ENCODE measurements at places on chromosomes 13 and 19. TPM values are rescaled to one million over a fixed set of nuclear protein-coding genes. Genes with fewer than 3 reads are reported as not detected.
A peak's percentile ranks its signal among the peaks of the same experiment; 100 is the strongest.

- DNase-seq, result no peak
Observed at GRCh38 chr13:24107955-24108614, 52.4 kb upstream of the SPATA13 start.

DNA sequence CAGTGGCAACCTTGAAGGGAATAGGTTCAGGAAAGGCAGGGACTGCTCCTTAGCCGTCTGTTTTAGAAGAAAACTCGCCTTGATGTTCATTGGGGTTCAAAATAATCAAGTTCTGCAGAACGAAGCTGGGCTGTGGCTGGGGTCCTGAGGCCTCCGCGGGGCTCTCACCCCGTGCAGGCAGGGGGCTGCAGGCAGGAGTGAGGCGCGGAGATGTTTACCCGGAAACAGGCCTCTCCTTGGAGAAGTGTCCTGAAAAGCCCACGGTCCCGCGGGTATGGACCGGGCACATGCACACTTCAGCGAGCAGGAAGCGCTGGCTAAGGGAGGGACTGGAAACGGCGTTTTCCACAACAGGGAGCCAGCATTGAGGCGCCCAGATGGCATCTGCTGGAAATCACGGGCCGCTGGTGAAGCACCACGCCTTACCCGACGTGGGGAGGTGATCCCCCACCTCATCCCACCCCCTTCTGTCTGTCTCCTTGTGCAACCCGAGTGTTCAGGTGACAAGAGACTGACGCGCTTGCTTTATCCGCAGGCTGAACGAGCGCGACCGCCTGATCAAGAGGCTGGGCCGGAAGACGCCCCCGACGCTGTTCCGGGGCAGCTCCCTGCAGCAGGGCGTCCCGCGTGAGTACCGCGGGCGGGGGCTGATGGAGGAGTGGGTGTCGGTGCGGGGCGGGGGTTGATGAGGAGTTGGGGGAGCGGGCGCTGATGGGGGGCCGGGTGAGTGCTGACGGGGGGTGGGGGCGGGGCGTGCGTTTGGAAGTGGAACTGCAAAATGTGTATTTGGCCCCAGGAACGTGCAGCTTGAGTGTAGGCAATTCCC, 39.6 kb downstream of the SHISA2 start:
- no peak for DNase-seq

DNA sequence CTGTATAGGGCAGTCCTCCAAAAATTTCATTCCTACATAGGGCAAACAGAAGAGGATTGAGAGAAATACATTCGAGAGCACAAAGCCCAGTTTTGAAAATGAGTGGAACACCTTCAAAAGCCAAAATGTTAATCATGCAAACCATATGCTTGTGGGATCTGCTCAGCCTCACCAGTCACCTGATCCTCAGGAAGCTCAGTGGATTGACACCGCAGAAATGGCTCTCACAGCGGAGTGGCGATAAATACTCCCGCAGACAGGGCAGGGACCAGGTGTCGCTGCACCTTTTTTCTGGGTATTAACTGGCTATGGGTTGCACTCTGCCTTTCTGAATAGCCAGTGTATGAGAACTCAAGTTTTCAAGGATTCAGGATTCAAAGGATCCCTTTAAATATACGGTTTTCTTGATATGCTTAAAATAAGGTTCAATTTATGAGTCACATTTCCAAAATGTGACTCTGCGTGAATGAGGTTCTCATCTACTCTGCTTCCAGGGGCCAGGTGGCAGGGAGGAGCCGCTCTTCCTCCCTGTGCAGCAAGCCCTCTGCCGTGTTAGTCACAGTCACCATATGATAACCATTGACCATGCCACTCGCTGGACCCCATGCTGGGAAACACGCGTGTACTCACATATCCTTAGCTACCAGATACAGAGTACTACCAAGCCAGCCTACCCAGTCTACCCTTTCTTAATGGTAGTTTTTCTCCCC, 18.3 kb upstream of the DHRS12 start:
- no peak for DNase-seq

Gene LIM2
- not detected for polyA plus RNA-seq

DNA sequence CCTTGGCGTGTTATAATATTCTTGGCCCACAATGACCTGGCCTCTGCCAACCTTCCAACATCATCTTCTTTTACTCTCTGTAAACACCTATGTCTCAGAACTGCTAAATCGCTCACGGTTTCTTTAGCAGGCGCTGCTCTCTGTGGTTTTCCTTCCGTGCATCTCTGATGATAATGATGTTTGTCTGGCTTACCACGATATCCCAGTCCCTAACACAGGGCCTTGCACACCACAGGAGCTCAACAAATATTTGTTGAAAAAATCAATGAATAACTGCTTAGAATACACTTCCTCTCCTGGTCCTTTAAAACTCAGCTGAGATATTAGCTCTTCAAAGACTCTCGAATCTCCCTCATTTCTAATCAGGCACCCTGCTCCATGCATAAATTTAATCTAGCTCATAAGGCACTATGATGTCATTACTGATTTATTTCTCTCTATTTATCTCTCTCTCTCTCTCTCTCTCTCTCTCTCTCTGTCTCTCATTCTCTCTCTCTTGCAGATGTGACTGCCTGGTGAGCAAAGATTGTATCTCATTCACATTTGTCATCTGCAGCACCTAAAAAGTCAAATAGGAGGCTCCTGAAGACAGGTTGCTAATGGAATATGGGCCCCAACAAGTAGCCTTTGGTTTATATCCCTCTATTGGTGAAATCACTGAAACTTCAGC, 206.4 kb downstream of the NHLRC3 start:
- no peak for DNase-seq

DNA sequence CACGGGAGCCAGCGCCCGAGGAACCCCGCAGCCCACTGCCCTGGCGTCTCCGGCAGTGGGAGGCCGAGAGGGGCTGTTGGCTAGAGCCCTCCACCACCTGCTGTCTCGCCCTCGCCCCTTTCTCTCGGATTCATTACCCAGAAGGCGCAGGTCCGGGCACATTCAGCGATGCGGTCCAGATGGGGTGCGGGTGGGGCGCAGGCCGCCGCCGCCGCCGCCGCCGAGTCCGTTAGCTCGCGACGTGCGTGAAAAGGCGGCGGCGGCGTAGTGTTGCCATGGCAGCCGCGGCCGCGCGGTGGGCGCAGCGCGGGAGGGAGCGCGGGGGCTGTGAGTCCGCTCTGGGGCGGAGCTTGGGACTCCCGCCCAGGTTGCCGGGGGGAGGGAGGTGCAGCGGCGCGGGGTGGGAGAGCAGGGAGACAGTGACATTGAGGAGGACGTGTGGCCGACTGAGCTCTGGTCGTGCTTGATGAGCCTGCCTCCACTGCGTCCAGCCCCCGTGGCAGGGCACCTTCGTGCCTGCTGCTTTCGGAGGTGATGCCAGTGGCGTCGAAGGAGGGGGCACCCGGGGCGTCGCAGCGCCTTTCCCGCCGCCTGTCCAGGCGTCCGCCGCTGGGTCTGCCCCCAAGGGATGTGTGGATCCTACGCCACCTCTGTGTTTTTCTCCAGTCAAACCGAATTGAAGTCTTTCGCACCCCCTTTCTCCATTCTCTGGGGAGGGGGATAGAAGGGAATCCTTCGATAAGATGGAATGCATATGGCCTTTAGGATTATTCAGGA, at the start of gene KATNAL1:
KATNAL1 (minus strand) TSS at position 358 of the 777 bp plus-strand sequence. CDS start 23,774 bp downstream, outside the sequence.
- DNase-seq, result peak; percentile 83

GRCh38 chr19:16113727-16114126, 2.0 kb downstream of the RAB8A start:
- no peak for DNase-seq

- no peak for DNase-seq
Observed at GRCh38 chr19:47518139-47518538, 3.3 kb upstream of the NAPA start.

GRCh38 chr19:10402441-10403038, 802 bp downstream of the CDC37 start:
- DNase-seq, result no peak

Gene ITGBL1
- polyA plus RNA-seq, result 2.2 TPM

Gene OR4F17
- polyA plus RNA-seq, result not detected

- DNase-seq, result no peak
Observed at GRCh38 chr19:38149661-38150061, 74.4 kb downstream of the DPF1 start.

Gene PCDH9
- 0.90 TPM for polyA plus RNA-seq

DNA sequence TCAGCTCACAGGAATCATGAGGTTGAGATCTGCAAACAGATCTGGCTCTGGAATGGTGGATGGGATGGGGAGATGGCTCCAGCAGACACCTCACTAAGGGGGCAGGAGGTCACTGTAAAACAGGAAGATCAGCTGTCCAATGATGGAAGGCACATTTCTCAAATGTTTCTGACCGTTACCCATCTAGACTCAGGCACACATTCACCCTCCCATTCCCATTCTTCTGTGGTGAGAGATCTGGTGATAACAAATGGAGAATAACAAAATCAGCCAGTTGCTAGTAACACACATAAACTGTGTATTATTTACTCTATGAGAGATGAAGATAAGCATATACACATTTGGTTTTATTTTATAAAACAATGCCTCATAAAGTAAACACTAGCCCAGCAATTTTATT, 235.9 kb downstream of the TSHZ3 start:
- DNase-seq, result no peak

- no peak for DNase-seq
Observed at GRCh38 chr13:110268576-110269185, 38.3 kb downstream of the COL4A1 start.

DNA sequence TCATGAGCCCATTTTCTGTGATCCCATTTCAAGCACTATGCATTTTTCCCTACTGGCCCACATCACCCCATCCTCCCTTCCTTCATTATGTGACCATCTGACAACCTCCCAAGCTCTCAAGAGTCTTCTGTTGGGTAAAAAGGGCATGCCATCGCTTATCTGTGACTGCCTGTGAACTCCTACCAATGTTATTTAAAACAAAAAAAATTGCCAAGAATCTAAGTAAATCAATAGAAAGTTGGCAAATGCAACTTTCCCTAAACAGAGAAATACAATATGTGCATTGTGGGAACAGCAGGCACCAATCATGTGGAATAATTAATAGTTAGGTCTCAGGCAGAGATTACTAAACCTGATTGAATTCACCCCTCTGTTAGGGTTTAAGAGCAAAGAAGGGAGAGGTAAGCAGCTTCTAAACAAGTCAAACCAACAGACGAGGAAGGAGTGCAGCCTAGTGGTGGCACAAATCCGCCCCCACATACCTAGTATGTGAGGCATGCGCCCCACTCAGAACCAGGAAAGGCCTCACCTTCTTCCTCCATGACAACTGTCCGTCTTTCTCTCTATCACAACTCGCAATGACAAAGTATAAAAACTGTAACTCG, 29.8 kb downstream of the DZIP1 start:
- no peak for DNase-seq

DNA sequence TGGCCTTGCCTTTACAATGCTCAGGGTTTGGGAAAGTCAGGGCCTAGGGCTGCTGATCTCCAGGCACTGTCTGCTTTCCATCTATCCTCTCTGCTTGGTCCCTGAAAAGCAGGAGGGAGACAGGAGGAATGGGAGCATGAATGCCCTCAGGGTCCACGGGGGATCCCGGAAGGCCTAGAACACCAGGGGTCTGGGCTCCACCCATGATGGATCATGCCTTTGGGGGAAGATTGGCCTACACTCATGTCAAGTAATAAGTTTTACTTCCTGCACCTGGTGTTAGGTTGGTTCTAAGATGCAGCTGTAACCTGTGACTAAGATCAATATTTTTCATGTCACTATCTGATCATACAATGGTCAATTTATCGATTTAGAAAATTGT, 118.3 kb upstream of the GJB6 start:
- DNase-seq, result no peak

DNA sequence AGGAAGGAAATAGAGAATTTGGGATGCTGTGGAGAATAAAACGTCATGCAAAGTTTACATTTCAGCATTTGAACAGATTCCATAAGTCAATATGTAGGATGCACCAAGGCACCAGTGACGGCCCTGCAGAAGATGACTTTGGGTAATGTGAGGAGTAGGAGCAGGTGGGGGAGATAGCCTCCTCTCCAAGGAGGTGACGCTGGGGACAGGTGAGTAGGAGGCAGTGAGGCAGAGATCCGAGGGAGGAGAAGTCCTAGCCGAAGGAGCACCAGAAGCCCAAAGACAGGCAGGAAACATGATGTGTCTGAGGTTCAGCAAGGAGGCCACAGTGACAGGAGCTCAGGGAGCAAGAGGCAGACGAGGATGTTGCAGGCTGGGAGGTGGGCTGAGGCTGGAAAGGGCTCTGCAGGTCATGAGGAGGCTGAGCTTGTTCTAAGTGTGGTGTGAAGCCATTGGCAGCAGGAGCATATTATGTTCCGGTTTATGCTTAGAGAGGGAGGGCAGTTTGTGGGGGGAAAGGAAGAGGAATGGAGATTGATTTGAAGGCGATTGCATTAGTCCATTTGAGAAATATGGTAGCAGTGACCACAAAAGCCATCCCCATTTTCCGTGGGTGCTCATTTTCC, 55.7 kb upstream of the C1QTNF9 start:
- DNase-seq, result no peak

Gene ALKBH7
- 66.8 TPM for polyA plus RNA-seq

- no peak for DNase-seq
Observed at GRCh38 chr19:11373885-11374432, 507 bp upstream of the SWSAP1 start.

DNA sequence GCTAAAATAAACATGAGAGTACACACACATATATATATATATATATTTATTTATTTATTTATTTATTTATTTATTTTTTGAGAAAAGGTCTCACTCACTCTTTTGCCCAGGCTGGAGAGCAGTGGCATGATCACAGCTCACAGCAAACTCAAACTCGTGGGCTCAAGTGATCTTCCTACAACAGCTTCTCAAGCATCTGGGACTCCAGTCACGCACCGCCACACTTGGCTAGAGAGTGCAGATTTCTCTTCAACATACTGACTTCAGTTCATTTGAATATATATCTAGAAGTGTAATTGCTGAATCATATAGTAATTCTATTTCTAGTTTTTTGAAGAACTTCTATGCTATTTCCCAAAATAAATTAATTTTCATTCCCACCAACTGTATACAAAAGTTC, 1711.8 kb downstream of the SLITRK5 start:
- DNase-seq, result no peak

- no peak for DNase-seq
Observed at GRCh38 chr19:57321751-57322150, 1.5 kb downstream of the ZNF543 start.

DNA sequence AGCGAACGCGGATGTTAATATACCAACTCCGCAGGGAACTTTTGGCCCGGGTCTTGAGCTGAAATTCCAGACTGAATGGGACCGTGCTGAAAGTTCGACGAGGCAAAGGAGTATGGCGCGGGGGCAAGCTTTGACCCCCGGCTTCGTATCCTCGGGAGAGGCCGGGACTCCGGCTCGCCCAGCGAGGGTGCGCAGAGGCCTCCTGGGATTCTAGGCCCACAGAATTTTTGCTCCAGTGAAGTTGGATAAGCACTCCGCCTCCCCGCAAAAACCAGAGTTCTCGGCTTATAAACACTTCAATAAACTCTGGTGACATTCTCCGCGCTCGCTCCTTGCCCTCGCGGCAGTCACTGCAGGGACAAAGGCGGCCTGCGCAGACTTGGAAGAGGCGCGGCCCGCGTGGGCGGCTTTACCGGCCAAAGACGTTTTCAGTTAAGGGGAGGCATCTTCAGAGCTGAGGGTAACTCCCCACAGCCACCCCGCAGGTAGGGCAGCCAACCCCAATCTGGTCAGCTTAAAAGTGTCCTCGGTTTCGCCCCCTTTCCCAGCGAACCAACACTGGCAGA, 112.6 kb downstream of the KCNRG start:
- DNase-seq, result no peak

Data from liver (tissue), 10 donors.